ENCODE measurements at places on chromosomes 1 and 21. TPM values are rescaled to one million over a fixed set of nuclear protein-coding genes. Genes with fewer than 3 reads are reported as not detected.

The RBBP4 gene
- 93.1 TPM for polyA plus RNA-seq

The NHLH1 gene
- 0.91 TPM for polyA plus RNA-seq

The MAN1C1 gene
- 14.4 TPM for polyA plus RNA-seq

The FLG2 gene
- polyA plus RNA-seq, result not detected

The OPTC gene
- 4.0 TPM for polyA plus RNA-seq

The NR1I3 gene
- polyA plus RNA-seq, result not detected

The PLA2G2D gene
- polyA plus RNA-seq, result not detected

The TUT4 gene
- 58.4 TPM for polyA plus RNA-seq

The LCE1E gene
- not detected for polyA plus RNA-seq

The DENND2C gene
- polyA plus RNA-seq, result 0.96 TPM

The RGS13 gene
- not detected for polyA plus RNA-seq

The TNFSF4 gene
- polyA plus RNA-seq, result 0.31 TPM

The TMPRSS3 gene
- polyA plus RNA-seq, result 0.38 TPM
